Stimulated activated CD4-positive, alpha-beta T cell treated with anti-CD3 and anti-CD28 coated beads, Interleukin-2, amount 100 ng/mL, for 24 hours (primary cell): ENCODE measurements at places on chromosomes 3 and 15.

GRCh38 chr3:85030052-85030451 is 71.3 kb downstream of the CADM2 start:
- no peak for DNase-seq

DNA sequence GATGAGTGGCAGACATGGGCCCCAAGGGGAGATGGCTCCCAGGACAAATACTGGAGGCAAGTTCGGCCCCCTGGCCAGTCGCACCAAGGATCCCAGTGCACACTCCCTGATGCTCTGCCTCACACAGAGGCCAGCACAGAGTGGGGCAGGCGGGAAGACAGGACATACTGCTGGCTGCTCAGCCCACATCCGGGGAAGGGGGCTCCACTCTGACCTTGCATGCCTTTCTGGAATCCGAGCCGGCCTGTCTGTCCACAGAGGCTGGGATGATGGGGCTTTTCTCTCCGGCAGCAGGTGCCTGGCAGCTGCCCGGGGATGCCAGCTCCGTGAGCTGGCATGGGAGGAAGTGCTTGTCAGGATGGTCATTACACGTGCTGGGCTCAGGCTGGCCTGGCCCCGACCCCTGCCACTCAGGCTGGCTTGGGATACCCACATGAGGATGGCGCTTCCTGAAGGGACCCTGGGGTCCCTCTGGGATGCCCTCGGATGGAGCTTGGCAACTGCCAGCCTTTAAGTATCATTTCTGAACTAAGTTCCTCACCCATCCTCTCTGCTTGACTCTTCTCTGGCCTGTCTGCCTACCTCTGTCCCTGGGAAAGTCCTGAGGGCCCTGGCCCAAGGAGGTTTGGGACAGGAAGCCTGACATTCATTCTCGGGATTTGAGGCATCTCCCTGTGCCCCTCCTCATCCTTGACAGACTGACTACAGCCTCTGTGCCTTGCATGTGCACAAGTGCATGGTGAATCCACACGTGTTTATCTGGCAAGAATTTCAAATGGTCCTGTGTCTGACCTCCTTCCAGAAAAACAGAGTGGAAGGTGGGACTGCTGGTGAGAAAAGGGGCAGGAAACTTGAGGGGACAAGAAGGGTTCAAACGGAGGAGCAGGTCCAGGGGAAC is 46.5 kb downstream of the EXOG start:
- no peak for DNase-seq

GRCh38 chr15:76866716-76867321 is 38.3 kb downstream of the SCAPER start:
- no peak for DNase-seq

GRCh38 chr15:78023865-78024518 is 53.5 kb downstream of the TBC1D2B start:
- DNase-seq: no peak

GRCh38 chr3:153165261-153165681 is 3.2 kb downstream of the RAP2B start:
- no peak for DNase-seq
